ENCODE measurements at places on chromosomes 1 and 21.

DNA sequence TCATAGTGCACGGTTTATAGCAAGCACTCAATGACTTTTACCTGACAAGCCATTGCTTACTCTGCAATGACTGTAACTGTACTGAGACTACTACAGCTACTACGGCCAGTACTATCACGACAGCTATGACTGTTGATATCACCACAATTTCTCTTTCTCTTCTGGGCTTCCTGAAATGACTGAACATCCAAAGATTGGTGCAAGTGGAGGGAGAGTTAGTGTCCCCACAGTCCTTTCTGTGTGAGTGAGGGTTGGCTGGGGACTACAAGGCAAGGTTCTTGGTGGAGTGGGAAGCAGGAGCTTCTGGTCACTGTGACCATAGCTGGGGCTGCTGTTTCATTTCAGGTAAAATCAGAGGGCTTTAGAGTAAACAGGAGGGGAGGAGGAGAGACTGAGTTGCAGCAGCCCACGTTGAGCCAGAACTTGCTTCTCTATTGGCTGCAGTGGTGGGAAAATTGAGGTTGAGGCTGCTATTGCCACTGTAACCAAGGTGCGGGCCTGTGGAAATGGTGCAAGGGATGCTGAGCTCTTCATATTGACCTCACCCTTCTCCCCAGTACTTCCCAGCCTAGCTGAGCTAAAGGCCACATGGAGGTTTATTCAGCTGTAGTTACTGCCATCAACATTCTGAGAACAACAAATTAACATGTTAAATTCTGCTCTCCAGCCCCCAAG, 14.1 kb upstream of the IL10 start:
- no peak for DNase-seq
- no peaks in the 10 kb centered on the region for H3K4me1 ChIP-seq
- no peaks in the 10 kb centered on the region for H3K27me3 ChIP-seq
- no peaks in the 10 kb centered on the region for H3K36me3 ChIP-seq
- H3K27ac ChIP-seq = no peak overlapping the region

DNA sequence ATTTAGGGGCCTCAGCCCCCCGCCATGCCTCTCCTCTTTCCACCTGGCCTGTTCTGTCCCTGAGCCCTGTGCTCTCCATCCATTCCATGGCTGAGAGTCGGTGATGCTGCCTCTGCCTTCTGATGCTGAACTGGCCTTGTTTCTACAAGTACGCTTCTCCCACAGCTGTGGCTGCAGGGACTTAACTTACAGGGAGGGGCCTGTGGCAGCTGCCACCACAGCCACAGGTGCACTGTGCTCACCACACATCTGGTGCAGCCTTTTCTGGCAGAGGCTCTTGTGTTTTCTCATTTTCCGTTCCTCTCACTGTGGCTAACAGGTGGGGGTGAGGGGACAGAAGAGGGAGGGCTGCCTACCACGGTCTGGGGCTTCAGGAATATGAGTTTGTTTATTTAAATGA, 4.2 kb downstream of the FMO1 start:
- no peaks in the 10 kb centered on the region for H3K36me3 ChIP-seq
- DNase-seq = no peak
- H3K4me3 ChIP-seq = no peak overlapping the region
- H3K4me1 ChIP-seq = no peaks in the 10 kb centered on the region
- no peak overlapping the region for H3K27ac ChIP-seq
- H3K27me3 ChIP-seq = no peaks in the 10 kb centered on the region

- H3K27me3 ChIP-seq = peaks cover 53% of the 10 kb centered on the region
- no peaks in the 10 kb centered on the region for H3K36me3 ChIP-seq
- H3K27ac ChIP-seq = no peak overlapping the region
- DNase-seq = peak; percentile 21
- H3K4me1 ChIP-seq = peaks cover 3% of the 10 kb centered on the region
- H3K4me3 ChIP-seq = no peak overlapping the region
Measured at GRCh38 chr1:75127916-75128717, 6.1 kb upstream of the LHX8 start.

DNA sequence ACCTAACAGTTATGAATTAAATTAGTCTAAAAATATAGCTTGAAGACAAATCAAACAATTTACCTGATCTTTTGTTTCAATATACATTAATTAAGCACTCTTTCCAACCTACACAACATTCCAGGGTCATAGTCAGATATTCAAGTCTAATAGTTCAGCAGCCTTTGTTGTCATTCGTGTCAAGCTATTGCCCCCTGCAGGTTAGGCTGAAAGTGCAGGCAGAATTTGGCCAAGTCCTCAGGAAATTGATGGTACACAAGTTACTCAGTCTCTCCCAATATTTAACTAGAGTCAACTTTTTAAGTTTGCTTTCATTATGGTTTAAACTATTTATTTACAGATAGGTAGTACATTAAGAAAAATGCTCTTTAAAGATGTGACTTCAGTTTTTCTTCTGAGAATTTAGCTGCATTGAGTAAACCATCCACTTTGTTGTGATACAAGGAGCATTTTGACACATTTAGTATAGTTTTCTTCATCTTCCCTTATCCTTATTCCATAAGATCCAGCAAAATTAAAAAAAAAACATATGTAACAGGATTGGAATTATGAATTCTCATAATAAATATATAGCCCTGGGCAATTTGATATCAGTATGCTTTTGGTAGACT, 130.3 kb upstream of the DPYD start:
- H3K36me3 ChIP-seq = no peaks in the 10 kb centered on the region
- H3K4me3 ChIP-seq = no peak overlapping the region
- no peak overlapping the region for H3K27ac ChIP-seq
- no peaks in the 10 kb centered on the region for H3K4me1 ChIP-seq
- DNase-seq = peak; percentile 76
- H3K27me3 ChIP-seq = peaks cover 25% of the 10 kb centered on the region
